ENCODE measurements at places on chromosomes 7 and 10.
A peak's percentile ranks its signal among the peaks of the same experiment; 100 is the strongest.

DNA sequence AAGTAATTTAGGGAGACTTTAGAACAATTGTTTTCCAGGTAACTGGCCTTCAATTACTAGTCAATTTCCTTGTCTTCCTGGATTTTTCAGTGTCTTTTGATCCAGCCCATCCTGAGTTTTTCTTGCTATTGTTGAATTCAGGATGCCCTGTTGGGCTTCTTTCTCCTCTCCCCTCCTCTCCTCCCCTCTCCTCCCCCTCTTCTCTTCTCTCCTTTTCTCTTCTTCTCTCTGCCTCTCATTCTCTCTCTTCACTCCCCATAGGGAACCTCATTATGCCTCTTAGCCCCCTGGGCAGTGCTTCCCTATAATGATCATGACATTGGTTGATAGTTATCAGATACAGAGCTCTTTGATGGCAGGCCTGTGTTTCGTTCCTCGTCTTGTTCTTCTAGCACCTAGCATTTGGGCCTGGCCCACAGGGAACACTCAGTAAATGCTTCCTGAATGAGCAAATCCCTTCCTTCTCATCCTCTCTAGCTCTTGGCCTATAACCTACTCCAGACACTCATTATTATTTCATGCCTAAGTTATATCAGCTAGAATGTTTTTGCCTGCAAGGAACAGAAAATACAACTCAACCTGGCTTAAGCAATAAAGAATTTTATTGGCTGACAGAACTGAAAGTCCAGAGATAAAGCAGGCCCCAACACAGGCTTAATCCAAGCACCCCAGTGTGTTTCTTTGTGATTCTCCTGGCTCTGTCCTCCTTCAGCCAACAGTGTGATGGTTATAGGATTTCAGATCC lies 56.8 kb downstream of the CACNB2 start:
- DNase-seq, result no peak

GRCh38 chr7:68640103-68640502 lies 958.2 kb upstream of the AUTS2 start:
- DNase-seq, result no peak

GRCh38 chr10:7788639-7789286 lies 786 bp downstream of the ATP5F1C start:
- DNase-seq, result no peak

- DNase-seq, result no peak
These were observed 126.5 kb downstream of the HIPK2 start for GRCh38 chr7:139651308-139651707.

DNA sequence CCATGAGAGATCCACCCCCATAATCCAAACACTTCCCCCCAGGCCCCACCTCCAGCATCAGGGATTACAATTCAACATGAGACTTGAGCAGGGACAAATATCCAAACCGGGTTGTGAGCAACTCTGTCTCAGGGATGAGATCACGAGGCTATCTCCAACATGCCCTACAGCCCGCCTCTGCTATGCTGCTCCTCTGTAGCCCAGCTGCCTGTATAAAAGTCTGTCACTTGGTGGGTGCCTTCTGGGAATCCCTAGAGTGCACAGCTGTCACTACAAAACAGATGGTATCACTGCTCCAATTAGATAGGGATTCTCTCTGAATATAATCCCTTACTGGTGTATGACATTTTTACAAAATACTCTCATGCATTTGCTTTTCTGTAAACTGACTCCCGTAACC lies 114.9 kb upstream of the NANOS1 start:
- no peak for DNase-seq

GRCh38 chr7:140726281-140726680 lies 29.8 kb downstream of the NDUFB2 start:
- DNase-seq, result no peak

GRCh38 chr10:132662186-132662920 lies 123.6 kb downstream of the NKX6-2 start:
- DNase-seq, result no peak

DNA sequence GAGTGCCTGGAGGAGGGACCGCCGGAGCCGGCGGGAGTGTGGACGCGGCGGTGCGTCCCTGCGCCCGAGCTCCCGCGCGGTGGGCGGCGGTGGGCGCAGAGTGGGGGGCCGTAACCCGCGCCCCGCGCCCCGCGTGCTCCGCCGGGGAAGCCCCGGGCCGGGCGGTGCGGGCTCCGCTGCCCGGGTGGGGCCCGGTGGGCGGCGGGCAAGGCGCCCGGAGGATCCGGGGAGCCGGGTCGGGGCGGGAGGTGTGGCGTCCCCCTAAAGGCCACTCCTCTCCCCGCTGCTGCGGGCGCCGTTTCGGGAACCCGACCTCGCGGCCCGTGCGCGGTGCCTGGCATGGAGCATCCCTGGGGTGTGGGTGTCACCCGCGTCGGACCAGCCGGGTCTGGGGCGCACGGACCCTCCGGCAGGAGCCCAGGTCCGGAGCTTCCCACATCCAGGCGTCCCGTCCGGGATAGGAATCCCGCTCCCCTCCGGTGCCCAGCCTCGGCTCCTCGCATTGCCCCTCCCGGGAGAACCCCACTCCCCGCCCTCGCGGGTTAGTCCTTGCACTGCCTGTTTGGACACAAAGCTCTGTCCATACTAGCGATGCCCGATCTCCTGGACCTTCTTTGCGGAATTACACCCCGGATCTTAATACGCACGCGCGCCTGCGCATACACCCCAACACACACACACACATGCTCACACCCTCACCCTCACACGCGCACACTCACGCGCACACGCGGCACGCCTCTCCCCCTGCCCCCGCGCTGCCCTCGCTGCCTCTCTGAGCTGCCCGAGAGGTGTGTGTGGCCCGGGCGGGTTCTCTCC lies 723 bp downstream of the MTURN start:
- DNase-seq, result peak; percentile 70
